Mammary epithelial cell (primary cell): ENCODE measurements at places on chromosomes 12 and 14. TPM values are rescaled to one million over a fixed set of nuclear protein-coding genes. Genes with fewer than 3 reads are reported as not detected.

GRCh38 chr12:27969624-27970400, 2.7 kb downstream of the PTHLH start:
- DNase-seq = peak; percentile 95

- DNase-seq = peak; percentile 45
These were observed 38.5 kb downstream of the C12orf75 start for GRCh38 chr12:105369014-105369413.

DNA sequence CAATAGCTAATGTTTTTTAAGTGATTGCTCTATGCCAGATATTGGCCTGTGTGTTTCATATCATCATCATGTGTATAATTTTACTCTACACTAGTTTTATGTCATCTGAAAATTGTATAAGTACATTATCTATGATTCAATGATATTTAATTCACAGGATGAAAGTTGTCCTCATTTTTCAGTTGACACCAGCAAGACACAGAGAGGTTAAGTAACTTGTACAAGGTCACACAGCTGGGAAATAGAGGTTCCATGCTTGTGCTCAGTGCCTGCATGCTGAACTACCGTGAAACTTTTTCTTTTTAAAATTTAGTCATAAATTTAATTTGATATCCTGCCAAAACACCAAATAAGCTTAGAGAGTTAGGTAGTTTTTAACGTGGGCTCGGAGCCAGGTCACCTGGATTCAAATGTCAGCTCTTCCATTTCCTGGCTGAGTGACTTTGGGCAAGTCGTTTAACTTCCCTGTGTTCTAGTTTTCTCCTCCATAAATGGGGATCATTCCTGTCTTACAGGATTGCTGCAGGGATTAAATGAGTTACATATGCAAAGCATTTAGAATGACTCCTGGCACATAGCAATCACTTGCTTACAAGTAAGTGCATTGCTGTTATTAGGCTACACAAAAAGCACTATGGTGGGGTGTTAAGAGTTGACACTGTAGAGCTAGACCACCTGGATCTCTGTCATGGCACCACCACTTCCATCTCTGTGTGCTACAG, 183.9 kb downstream of the ETV6 start:
- no peak for DNase-seq

The CD4 gene
- total RNA-seq = 0.96 and 1.8 TPM in 2 replicates

DNA sequence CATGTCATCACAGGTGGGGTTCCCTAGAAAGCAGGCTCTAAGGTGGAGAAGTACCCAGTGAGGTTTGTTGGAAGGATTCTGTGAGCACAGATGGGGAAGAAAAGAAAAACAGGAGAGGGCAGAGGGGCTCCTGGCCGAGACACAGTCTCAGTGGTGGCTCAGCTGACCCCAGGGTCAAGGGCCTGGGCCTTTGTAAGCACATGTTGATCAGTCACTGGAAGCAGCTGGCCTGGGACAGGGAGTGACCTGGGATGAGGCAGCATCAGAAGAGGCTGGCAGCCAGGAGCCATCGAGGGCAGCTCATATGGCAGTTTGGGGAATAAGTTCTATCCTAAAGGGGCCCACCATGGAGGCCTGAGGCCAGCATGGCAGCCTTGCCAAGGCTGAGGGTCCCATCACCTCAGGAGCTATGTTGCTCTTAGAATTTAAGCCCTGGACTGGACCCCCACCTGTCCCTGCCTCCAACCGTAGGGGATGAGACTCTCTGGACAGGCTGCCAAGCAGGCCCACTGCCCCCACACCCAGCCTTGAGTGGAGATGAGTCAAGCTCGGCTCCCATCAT, 6.3 kb upstream of the TMEM179 start:
- no peak for DNase-seq

- DNase-seq = no peak
These were observed 2.9 kb upstream of the EMP1 start for GRCh38 chr12:13193505-13194231.

GRCh38 chr14:29442696-29443095, 485.0 kb downstream of the PRKD1 start:
- DNase-seq = peak; percentile 0

DNA sequence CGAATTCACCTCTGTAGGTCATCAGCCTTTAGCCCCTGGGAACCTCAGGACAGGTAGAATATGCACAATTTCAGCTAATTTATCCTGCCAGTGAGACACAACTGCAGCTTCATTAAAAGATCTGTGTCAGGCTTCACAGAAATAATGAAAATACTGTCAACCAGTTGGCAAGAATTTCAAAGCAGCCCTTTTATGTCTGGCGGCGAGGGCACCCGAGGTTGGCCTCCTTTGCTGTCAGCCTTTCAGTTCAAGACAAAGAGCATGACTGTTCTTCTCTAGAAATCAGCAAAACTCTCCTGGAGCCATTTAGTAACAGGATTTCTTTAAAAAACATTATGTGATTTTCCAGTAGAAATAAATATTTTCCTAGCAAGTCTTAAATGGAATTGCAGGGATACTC, 75.9 kb downstream of the BBS10 start:
- no peak for DNase-seq

- no peak for DNase-seq
These were observed 7.7 kb downstream of the SSH1 start for GRCh38 chr12:108849660-108850059.

The SUDS3 gene
- total RNA-seq = 30.0 and 30.3 TPM in 2 replicates

- DNase-seq = peak; percentile 85
These were observed 41.5 kb upstream of the NR2C1 start for GRCh38 chr12:95114766-95115405.

DNA sequence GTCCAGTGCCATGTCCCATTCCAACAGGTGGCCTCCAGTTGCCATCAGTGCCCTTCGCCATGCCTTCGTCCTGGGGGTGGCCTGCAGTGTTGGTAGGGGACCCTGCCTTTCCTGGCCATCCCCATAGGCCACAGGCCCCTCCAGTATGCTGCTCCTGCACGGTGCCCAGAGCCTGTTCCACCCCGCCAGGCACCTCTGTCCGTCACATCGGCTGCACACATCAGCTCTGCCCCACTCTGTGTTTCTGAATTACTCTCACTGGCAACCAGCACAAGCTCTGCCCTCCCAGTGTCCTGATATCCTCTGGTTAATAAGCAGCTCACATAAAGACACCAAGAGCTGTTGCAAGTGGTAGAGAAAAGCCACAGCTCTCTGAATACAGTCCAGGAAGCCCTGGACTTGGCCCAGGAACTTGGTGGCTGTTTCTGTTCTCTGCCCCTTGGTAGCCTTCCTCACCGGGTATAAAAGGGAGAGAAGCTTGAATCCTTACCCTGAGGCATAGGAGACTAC, 31.3 kb upstream of the ATP2A2 start:
- DNase-seq = no peak

DNA sequence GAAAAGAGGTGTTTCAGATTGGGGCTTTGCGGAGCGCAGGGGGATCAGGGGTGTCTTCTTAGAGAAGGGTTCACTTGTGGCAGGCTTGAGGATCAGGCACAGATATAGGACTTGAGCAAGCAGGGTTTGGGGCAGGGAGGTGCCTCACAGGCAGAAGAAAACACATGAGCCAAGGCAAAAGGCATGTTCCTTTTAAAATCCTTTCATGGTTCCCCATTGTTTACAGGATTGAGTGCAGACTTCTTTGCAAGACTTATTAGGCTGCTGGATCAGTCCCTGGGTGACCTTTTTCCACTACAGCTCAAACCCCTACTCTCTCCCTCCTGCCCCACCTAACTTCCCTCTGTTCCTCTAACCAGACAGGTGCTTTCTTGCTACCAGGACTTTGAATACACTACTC, 19.7 kb downstream of the HSPB8 start:
- no peak for DNase-seq

DNA sequence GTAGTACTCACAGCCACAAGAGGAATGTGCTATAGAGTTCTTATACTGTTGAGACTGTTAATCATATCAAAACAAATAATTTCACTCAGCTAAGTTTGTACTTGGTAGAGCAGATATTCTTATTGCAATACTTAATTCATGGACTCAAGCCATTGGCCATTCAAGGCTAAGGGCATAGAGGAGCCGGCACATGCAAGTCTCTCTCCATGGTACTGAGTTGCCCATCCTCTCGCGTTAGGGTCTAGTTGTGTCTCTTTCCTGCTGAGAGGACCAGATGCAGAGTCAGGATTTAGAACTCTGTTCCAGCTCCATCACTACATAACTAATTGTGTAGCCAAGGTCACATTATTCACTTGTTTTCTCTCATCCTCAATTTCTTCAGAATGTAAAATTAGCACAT, 14.4 kb upstream of the TUNAR start:
- no peak for DNase-seq

DNA sequence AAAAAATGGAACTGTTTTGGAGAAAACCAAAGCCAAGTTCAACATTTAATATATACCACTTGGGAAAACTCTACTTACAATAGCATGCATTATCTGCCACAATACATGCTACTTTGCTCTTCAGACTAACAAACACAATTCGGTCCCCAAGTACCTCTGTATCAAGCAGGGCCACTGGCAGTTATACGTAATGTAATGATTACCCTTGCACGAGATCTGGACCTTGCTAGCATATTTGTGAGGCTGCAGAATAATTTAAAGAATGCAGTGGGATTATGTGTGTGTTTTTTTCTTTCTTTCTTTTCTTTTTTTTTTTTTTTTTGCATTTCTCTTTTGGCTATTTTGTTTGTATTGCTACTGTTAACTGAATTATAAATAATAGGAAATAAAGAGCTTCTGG, 22.8 kb upstream of the PYGL start:
- DNase-seq = no peak

The MYF6 gene
- total RNA-seq = not detected

The PLBD1 gene
- not detected in 2 replicates for total RNA-seq

- DNase-seq = no peak
These were observed 7.3 kb downstream of the TM7SF3 start for GRCh38 chr12:27006797-27007467.

DNA sequence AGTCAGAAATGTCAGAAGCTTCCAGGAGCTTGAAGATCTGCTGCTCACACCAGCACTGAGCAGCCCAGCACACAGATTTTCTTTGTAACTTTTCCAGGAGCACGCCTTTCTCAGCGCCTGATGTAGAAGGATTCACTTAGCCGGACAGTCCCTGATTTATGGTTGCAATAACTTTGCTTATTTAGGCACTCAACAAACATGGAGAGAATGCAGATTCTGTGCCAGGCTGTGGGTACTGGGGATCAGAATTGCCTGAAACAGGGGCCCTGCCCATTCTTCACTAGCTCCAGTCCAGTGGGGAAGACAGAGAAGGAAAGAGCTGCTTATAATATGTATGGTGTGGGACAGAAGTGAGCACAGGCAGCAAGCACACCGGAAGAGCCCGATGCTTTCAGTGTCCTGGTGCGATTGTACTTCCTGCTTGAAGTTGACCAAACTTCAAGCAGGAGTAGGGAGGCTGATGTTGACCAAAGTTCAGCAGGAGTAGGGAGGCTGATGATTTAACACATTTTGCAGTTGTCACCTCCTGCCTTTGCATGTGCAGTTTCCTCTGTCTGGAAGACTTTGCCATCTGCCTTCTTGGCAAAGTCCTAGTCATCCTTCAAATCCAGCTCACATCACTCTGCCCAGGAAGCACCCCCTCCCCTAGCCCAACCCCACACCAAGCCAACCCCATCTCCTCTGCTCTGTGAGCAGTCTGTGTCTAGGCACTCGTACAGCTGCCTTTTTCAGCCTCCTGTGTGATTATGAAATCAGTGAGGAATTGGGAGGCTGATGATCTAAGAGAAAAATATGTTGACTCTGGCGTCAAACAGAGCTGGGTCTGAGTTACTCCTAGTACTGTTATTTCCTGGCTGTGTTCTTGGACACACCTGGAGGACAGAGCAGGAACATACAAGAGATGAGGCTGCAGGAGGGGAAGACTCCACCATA, 12.0 kb upstream of the PRIMA1 start:
- DNase-seq = peak; percentile 53

GRCh38 chr12:98274430-98275130, 240.8 kb upstream of the TMPO start:
- DNase-seq = no peak

DNA sequence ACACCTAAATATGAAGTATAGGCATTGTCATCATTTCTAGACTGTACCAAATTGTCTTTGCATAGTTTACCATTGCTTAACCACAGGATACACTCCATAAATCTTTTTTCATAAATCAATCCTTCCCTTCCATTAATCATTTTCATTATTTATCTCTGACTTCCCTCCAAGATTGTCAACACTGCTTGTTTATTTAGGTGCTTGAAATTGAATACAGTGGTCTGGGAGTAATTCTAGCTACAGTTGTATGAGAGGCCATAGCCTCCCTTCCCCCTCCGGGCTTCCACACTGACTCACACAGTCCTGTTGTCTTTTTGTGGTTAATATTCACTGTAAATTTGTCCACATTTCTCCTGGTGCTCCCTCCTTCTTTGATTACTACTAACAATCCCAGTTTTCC, 114.2 kb upstream of the ARID2 start:
- DNase-seq = peak; percentile 55

- no peak for DNase-seq
These were observed 84.1 kb upstream of the ZDHHC17 start for GRCh38 chr12:76679778-76680177.

GRCh38 chr12:87152841-87153528, 876.2 kb downstream of the C12orf50 start:
- no peak for DNase-seq

GRCh38 chr12:29797565-29798355, 14.0 kb upstream of the TMTC1 start:
- no peak for DNase-seq

- no peak for DNase-seq
These were observed 8.1 kb downstream of the COCH start for GRCh38 chr14:30882431-30882830.

DNA sequence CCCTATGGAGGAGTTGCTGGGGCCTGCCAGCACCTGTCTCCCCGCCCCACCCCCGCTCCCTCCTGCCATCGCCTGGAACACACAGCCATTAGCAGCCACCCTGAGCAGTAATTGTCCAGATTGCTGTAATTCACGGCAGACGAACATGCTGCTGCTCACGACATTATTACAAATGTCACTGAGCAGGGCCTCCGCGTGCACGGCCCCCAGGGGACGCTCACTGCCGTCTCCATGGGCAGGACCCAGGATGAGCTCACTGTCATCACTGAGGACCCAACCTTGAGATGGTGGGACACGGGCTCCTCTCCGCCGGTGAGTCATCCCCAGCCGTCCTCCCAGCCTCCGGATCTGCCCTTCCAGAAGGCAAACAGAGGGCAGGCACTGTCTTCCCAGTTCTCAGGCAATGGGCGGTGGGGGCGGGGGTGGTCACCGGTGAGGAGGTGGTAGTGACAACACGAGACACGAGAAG, 100.4 kb downstream of the RFLNA start:
- no peak for DNase-seq

GRCh38 chr14:102159841-102160240, 20.1 kb downstream of the WDR20 start:
- DNase-seq = no peak

DNA sequence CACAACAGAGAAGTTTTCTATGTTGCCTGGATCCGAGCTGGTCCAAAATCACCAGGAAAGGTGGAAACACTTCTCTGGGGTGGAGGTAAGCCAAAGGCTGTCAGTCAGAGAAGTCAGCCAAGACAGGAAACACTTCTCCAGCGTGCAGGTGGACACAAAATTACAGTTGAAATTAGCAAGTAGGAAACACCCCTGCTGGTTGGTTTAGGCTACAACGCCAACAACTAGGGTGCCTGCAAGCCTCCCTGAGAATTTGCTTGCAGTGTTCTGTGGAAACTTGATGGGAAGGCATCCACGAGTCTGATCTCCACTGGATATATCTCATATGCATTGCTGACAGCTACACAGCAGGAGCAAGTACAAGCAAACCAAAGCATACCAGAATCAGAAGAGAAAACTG, 600.5 kb downstream of the RERGL start:
- no peak for DNase-seq

The LIN7A gene
- total RNA-seq = under 0.01 TPM

The TMCC3 gene
- 15.2 and 22.7 TPM in 2 replicates for total RNA-seq
